ENCODE measurements at places on chromosomes 4 and X.

- no peak overlapping the region for H3K4me3 ChIP-seq
- no peaks in the 10 kb centered on the region for H3K36me3 ChIP-seq
- no peaks in the 10 kb centered on the region for H3K27me3 ChIP-seq
- DNase-seq, result no peak
- H3K27ac ChIP-seq, result no peak overlapping the region
Measured at GRCh38 chr4:114132199-114132598, 152.8 kb upstream of the ARSJ start.

- no peaks in the 10 kb centered on the region for H3K4me1 ChIP-seq
- H3K27ac ChIP-seq, result no peak overlapping the region
- H3K27me3 ChIP-seq, result no peaks in the 10 kb centered on the region
- no peak for DNase-seq
Measured at GRCh38 chr4:110106931-110107296, 91.5 kb downstream of the ELOVL6 start.

DNA sequence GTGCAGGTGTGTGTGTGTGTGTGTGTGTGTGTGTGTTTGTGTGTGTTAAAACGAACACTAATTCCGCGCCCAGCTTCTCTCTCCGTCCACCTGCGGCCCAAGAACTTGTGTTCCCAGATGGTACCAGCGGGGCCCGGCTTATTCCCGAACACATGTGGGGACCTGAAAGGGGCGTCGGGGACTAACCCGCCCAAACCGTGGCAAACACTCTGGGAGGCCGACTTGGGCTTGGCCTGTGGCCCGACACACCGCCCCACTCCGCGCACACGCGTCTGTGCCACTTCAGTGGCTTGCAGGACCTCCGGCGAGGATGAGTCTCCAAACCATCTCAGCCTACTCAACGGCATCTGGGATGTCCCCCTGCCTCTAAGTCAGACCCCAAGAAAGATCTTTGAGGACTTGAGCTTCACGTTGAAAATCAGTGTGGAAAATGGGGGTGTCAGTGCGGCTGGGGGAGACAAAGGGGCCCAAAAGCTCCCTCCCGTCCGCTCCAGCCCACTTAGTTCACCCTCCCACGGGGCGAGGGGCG, 790 bp upstream of the HHIP start:
- no peak overlapping the region for H3K27ac ChIP-seq
- peak overlapping the region; percentile 51 for H3K4me3 ChIP-seq
- DNase-seq, result no peak
- H3K4me1 ChIP-seq, result no peaks in the 10 kb centered on the region
- no peaks in the 10 kb centered on the region for H3K36me3 ChIP-seq

DNA sequence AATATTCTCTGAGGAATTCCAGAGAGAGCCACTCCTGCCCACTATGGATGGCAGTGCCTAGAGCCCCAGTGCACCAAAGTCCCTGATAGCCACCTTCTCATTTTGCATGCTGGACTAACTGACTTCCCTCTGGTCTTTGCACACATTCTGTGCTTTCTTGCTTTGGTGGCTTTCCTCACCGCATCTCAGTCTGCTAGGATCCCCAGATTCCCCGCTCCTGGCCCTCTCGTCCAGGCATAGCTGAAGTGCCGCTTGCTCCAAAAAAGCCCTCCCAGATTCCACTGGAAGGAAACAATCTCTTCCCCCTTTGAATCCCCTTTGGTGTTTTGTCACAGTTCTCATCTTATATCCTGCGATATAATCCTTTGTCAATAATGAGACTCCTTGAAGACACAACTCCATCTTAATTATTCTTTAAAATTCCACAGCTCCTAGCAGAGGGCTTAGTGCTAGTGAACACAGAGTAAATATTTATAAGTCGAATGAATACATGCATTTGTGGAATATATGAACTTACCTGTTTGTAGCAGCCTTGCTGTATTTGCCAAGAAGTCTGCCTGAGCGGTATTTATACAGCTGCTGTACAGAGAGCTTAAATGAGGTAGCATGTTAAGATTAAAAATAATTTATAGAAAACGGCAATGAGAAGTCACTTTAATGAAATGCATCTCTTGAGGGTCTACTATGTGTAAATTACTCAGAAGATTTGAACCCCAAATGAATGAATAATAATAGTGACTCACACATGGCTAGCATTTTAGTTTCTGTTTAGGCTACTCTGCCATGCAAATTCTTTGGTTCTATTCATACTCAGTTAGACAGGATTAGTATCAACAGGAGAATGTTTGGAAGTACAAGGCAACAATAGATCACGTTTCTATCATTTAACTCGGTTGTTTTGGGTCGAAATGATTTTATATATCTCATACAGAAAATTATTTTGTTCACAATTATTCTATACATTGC, 421.9 kb upstream of the TENM3 start:
- DNase-seq, result no peak
- no peak overlapping the region for H3K27ac ChIP-seq
- H3K36me3 ChIP-seq, result no peaks in the 10 kb centered on the region

DNA sequence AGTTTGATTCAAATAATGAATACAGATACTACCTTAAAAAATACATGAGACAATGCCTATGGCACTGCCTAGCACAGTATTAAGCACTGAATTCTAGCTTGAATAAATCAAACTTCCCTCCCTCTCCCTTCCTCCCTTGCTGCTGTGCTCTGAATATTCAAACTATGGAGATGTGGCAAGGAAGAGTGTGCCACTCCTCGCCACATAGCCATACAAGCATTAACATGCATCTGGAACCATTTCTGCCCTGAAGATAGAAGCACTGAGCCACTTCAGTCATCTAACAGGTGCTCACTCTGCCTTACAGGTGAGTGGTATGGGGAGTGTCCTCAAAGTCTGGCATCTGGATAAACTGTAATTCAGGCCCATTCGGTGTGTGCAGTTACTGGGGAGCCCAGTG, 276.9 kb downstream of the ARHGAP24 start:
- H3K27ac ChIP-seq, result no peak overlapping the region
- H3K4me3 ChIP-seq, result no peak overlapping the region
- no peaks in the 10 kb centered on the region for H3K36me3 ChIP-seq

DNA sequence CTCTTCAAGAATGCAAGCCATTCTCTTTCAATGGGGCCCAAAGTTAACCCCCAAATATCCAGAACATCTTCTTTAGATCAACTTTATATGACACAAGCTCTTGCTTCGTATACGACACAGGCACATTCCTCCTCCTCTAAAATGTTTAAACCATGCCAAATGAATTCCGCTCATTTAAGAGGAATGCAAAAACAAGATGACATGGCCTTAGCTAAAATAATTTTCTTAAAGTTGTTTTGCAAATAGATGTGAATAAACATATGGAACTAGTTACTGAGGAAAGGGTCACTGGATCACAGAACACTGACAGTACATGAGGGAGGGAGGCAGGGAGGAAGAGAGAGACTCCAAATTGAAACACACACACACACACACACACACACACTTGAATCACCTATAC, 97.4 kb downstream of the RASL11B start:
- H3K4me3 ChIP-seq, result no peak overlapping the region
- no peaks in the 10 kb centered on the region for H3K27me3 ChIP-seq
- no peaks in the 10 kb centered on the region for H3K36me3 ChIP-seq
- H3K4me1 ChIP-seq, result no peaks in the 10 kb centered on the region
- DNase-seq, result no peak

DNA sequence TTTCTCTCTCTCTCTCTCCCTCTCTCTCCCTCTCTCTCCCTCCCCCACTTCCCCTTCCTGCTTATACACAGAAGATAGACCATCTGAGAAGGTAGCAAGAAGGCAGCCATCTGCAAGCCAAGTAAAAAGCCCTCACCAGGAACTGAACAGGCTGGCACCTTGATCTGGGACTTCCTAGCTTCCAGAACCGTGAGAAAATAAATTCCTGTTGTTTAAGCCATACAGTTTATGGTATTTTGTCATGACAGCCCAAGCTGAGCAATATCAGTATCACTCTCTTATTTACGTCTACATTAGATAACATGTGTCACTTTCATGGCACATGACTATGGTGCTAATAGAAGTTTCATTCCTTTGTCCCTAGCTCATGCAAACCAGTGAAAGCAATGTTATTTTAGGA, 581.1 kb downstream of the INPP4B start:
- no peaks in the 10 kb centered on the region for H3K27me3 ChIP-seq
- H3K4me1 ChIP-seq, result no peaks in the 10 kb centered on the region
- DNase-seq, result no peak
- no peaks in the 10 kb centered on the region for H3K36me3 ChIP-seq
- no peak overlapping the region for H3K27ac ChIP-seq

- H3K4me1 ChIP-seq, result no peaks in the 10 kb centered on the region
- no peak overlapping the region for H3K4me3 ChIP-seq
- H3K27ac ChIP-seq, result peak overlapping the region; percentile 43
Measured at GRCh38 chrX:13829983-13830382, 13.1 kb upstream of the GPM6B start.

DNA sequence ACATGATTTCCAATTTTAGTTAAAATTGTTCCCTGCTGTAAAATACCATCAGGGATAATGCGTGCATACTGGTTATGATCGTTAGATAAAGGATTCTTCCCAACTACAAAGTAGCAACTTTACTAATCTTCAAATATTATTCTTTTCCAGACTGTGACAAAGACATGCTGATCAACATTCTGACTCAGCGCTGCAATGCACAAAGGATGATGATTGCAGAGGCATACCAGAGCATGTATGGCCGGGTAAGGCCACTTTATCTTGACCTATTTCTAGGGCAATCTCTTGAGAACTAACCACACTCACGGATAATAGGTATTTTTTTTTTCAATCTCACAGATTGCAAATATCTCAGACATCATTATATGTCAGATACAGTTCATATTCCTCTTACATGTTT, 47.0 kb downstream of the ANXA10 start:
- H3K27ac ChIP-seq, result no peak overlapping the region
- no peaks in the 10 kb centered on the region for H3K36me3 ChIP-seq
- no peak overlapping the region for H3K4me3 ChIP-seq
- no peak for DNase-seq
- H3K27me3 ChIP-seq, result no peaks in the 10 kb centered on the region

GRCh38 chr4:151458148-151458547, 49.2 kb downstream of the FHIP1A start:
- peak; percentile 38 for DNase-seq
- peak overlapping the region; percentile 21 for H3K27ac ChIP-seq
- H3K4me3 ChIP-seq, result no peak overlapping the region
- no peaks in the 10 kb centered on the region for H3K4me1 ChIP-seq
- H3K27me3 ChIP-seq, result no peaks in the 10 kb centered on the region
- no peaks in the 10 kb centered on the region for H3K36me3 ChIP-seq

DNA sequence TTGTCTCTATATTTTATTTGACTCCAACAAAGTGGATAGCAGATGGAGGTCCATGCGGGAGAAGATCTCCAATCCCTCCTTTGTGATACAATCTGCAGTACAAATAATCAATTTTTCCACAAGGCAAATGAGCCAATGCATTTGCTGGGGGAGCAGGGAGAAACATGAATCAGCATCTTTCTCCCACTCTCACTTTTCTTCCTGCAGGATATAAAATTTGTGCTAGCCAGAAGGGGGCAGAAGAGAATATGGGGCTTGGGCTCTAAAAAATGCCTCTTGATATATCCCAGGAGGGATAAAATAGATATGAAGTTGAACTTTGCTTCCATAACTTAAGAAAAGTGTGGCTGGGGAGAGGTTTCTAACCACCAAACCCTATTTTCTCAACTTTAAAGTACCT, 38.3 kb upstream of the CWH43 start:
- no peak overlapping the region for H3K4me3 ChIP-seq
- no peaks in the 10 kb centered on the region for H3K36me3 ChIP-seq
- H3K27me3 ChIP-seq, result no peaks in the 10 kb centered on the region
- DNase-seq, result no peak

DNA sequence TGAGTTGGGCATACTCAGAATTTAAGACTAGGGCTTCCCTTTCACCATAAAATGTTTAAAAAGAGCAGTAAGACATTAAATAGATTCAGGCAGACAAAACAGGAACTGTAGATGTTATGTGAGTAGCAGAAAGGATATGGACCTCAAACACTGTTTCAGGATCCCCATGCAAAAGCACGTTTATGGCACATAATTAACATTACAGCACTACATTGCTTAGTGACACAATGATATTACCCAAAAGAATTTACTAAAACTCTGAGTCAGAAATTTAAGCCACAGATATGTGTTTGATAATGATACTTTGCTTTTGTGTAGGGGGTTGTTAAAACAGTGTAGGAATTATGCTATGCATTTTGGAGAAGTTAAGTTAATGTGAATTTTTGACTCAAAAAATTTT, 266.3 kb downstream of the PDGFC start:
- no peak overlapping the region for H3K27ac ChIP-seq
- DNase-seq, result no peak
- no peaks in the 10 kb centered on the region for H3K4me1 ChIP-seq
- no peaks in the 10 kb centered on the region for H3K36me3 ChIP-seq
- no peak overlapping the region for H3K4me3 ChIP-seq
- no peaks in the 10 kb centered on the region for H3K27me3 ChIP-seq

DNA sequence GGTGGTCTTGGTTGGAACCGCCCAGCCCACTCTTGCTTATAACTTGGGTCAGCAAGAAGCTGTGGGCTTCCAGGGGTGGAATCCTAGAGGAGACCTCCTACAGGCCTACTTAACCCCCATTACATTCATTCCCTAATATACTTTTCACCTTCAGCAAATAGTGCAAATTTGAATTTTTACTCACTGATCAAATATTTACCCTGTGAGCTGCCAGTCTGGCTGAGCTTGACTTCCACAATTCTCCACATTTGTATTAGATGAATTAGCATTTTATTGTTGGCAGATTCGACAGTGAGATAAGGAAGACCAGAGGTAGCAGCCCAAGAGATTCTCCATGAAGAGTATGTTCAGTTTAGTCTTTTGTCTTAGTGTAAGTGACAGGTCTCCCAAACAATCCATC, 199.6 kb downstream of the BCOR start:
- no peak overlapping the region for H3K4me3 ChIP-seq
- H3K27me3 ChIP-seq, result peaks cover 53% of the 10 kb centered on the region
- H3K4me1 ChIP-seq, result no peaks in the 10 kb centered on the region
- H3K27ac ChIP-seq, result peak overlapping the region; percentile 49
- H3K36me3 ChIP-seq, result no peaks in the 10 kb centered on the region
- no peak for DNase-seq

- H3K27me3 ChIP-seq, result no peaks in the 10 kb centered on the region
- DNase-seq, result no peak
- no peaks in the 10 kb centered on the region for H3K4me1 ChIP-seq
- H3K36me3 ChIP-seq, result no peaks in the 10 kb centered on the region
- no peak overlapping the region for H3K4me3 ChIP-seq
- no peak overlapping the region for H3K27ac ChIP-seq
Measured at GRCh38 chr4:99847362-99847976, 30.8 kb downstream of the DAPP1 start.

DNA sequence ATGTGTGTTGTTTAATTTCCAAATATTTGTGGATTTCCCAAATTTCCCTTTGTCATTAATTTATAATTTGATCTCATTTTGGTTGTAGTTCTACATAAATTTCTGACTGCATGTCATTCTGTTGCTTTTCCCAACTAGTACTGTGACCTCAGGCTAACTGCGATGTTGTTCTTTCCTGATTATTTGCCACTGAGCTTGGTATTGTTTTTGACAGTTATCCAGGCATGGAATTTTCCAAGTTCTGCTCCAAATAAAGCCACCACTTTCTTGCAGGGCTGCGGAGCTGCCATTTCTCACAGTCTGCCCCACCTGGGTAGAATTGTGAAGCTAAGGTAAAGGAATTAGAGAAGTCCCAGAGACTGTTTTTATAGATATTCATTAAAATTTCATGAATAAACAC, 328.8 kb downstream of the ZNF674 start:
- no peaks in the 10 kb centered on the region for H3K27me3 ChIP-seq
- H3K4me1 ChIP-seq, result no peaks in the 10 kb centered on the region
- DNase-seq, result no peak
- no peak overlapping the region for H3K4me3 ChIP-seq

GRCh38 chr4:182370491-182370890, 127.3 kb downstream of the TENM3 start:
- H3K36me3 ChIP-seq, result no peaks in the 10 kb centered on the region
- no peaks in the 10 kb centered on the region for H3K4me1 ChIP-seq
- H3K27me3 ChIP-seq, result no peaks in the 10 kb centered on the region
- H3K27ac ChIP-seq, result no peak overlapping the region
